ENCODE measurements at places on chromosomes 12 and 14.
A peak's percentile ranks its signal among the peaks of the same experiment; 100 is the strongest.

DNA sequence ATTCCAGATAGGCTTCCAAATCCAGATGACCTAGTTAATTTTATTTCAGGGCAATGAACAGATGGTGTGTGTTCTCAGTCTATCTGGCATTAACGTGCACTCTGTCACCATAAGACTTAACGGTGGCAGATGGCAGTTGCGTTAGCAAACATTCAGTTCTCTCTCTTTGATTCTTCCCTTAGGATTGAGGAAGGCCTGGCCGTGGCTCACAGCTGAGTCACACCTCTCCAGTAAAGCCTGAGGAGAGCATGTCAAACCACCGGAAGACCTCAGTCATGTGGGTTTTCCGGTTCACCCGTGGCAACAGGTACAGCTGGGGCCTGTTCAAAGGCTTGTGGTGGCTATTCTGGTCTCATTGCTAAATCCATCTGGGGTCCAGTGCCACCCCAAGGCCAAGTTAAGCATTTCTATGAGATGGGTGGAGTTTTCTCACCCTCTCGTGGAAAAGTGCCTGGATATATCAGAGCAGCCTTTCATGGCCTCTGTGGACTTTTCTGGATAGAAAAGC lies 545.1 kb upstream of the ATP2B1 start:
- DNase-seq = peak; percentile 51

- DNase-seq = no peak
Measured at GRCh38 chr14:55713486-55713885, 133.5 kb downstream of the KTN1 start.

DNA sequence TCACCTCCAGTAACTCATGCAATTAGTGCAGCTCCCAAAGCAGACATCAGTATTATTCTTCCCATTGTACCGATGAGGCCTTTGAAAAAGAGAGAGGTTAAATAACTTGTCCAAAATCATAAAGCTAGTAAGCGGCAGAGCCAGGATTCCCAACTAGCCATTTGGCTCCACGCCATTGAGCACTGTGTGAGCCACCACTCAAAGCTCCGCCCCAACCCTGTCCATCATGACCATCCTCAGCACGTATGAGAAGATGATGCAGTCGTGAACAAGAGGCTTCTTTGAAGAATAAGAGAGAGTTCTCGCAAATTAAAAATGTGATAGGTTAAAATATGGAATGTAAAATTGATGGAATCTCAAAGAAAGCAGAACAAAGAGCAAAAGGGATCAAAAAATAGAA lies 14.6 kb downstream of the CLMN start:
- DNase-seq = no peak

DNA sequence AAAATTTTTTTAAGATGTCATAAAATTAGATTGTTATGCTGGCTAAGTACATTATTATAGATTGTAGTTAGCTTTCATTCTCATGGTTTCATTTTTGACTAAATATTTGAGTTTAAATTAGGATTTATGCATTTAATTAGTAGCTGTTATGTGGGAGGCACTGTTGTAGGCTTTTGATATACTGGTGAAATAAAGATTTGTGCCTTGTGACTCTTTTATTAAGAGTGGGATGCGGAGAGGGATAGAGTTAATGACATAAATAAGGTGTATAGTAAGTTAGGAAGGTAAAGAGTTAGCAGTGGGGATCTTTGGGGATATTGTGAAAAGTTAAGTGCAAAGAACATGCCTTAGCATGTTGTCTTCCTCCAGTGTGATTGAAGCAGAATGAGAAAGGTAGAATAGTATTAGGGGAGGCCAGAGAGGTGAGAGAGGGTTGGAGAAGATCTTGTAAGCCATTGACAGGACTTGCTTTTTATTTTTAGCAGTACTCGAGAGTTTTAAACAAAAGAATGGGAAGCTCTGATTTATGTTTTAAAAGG lies 8.8 kb downstream of the ARHGAP5 start:
- no peak for DNase-seq

DNA sequence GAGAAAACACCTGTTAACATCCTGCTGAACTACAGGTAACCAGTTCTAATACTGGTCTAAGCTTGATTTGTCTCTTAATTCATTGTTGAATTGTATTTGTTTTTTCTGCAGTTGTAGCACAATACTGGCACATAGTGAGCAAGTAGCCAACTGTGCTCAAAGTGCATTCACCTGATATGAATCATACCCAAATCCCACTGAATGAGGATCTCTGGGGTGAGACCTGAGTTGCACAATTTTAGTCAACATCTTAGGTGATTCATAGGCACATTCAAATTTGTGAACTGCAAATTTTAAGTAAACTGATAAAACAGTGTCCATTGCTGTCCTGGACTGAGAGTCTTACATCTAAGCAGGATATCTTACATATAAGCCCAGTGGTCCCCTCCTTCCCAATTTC lies 12.8 kb downstream of the KCNC2 start:
- DNase-seq = no peak

- no peak for DNase-seq
Measured at GRCh38 chr14:100532154-100532861, 54.9 kb downstream of the BEGAIN start.

DNA sequence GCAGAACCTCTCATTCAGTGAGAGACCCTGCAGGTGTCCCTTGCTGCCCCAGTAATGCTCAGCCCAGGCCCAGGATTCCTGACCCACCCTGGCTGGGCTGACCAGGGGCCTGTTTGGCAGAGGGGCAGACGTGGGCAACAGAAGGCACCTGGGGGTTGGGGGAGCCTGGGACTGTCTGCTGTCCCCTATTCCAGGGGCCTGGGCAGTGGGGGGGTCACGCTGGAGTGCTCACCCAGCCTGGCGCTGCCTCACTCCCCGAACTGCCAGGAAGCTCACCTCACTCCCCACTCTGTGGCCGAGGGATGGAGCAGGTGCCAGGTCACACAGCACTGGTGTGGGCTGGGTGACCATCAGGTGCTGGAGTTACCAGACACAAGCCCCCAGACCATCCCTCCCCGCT lies 22.6 kb upstream of the NUDT14 start:
- no peak for DNase-seq
